IMR-90 (cell line): ENCODE measurements at places on chromosomes 11 and 22. TPM values are rescaled to one million over a fixed set of nuclear protein-coding genes. Genes with fewer than 3 reads are reported as not detected.

The KIAA1671 gene
- total RNA-seq = under 0.01 TPM in 1 of 2 replicates, not detected in the other

The SCUBE1 gene
- not detected in 2 replicates for total RNA-seq

The ALDH3B1 gene
- total RNA-seq = 11.8 and 11.9 TPM in 2 replicates

The CSKMT gene
- total RNA-seq = 6.4 and 7.9 TPM in 2 replicates

The ARHGEF17 gene
- total RNA-seq = 19.4 and 21.7 TPM in 2 replicates

GRCh38 chr22:21761086-21761485 lies 25.5 kb upstream of the YPEL1 start:
- peak; percentile 88 for DNase-seq
- no peaks in the 10 kb centered on the region for H3K27me3 ChIP-seq
- H3K36me3 ChIP-seq = peaks cover 34% of the 10 kb centered on the region
- H3K4me1 ChIP-seq = peaks cover 23% of the 10 kb centered on the region

DNA sequence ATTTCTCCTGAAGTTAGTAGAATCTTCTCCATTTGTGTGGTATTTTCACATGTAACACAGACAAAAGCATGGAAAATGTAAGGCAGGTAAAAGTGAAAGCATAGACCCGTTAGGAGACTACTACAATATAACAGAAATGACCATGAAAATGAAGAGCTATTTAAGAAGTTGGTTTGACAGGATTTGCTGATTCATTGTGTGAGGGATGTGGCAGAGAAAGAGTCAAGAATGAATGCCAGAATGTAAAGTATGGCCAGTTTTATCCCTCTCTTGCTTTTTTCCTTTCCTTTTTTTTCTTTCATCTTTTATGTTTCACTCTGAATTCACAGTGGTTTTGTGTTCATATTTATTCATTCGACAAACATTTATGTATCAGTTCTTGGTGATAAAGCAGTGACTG lies 115.9 kb downstream of the ARFGAP2 start:
- H3K4me3 ChIP-seq = no peak overlapping the region
- no peaks in the 10 kb centered on the region for H3K36me3 ChIP-seq
- peaks cover 3% of the 10 kb centered on the region for H3K4me1 ChIP-seq
- no peaks in the 10 kb centered on the region for H3K27me3 ChIP-seq

DNA sequence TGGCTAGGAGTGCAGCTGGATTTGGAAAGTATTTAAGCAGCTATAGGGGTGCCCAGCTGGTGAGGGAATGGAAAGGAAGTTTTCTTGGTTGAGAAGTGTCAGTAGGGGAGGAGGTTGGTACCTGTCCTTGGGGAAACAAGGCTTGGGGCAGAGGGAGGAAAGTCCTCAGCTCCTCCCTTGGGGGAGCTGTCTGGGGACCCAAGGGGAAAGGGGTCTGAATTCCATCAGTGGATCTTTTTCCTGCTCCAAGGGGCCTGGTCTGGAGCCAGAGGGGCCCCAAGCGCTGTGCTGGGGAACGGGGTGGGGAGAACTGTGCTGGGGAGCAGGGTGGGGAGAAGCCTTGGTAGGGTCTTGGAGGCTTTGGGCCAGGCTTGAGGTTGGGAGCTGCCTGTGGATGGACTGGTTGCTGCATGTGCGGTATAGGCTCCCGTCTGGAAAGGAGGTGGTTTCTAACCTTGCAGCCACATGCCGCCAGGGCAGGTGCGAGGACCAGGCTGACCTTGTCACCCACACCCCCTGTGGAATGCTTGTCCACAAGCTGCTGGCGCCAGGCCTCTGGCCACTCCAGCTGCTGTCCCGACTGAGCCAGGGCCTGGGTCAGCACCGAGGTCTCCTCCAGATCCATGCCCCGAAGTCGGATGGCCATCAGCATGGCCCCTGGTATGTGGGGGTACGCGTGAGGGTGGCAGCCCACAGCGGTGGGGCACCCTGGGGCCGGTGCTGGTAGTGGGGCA lies 963 bp downstream of the TYMP start:
- peaks cover 5% of the 10 kb centered on the region; the same call in 1 of the 2 replicates for H3K27me3 ChIP-seq
- no peak for DNase-seq
- H3K4me1 ChIP-seq = peaks cover 24% of the 10 kb centered on the region
- H3K36me3 ChIP-seq = peaks cover 3% of the 10 kb centered on the region
- no peak overlapping the region for H3K4me3 ChIP-seq

DNA sequence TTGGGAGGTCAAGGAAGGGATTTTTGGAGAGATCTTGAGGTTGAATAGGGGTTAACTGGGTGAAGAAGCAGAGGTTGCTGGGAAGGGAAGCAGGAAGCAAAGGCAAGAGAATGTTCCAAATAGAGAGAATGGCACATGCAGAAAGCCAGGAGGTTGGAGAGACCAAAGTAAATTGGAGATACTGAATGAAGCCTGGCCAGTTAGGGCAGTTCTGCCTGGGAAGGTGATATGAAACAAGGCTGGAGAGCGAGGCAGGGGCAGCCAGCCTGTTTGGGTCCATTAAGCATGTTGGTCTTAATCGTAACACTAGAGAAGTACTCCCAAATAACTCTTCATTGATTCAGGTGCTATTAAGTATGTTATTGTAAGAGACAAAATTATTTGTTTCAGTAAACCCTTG lies 48.2 kb downstream of the ZNF143 start:
- H3K4me3 ChIP-seq = no peak overlapping the region
- DNase-seq = no peak

GRCh38 chr11:45133878-45134277 lies 12.6 kb upstream of the PRDM11 start:
- no peaks in the 10 kb centered on the region for H3K4me1 ChIP-seq
- no peak for DNase-seq
- H3K27ac ChIP-seq = no peak overlapping the region
- peaks cover 23% of the 10 kb centered on the region for H3K27me3 ChIP-seq
- no peak overlapping the region for H3K4me3 ChIP-seq

- no peaks in the 10 kb centered on the region for H3K36me3 ChIP-seq
- no peaks in the 10 kb centered on the region for H3K27me3 ChIP-seq
- H3K4me3 ChIP-seq = no peak overlapping the region
- no peak overlapping the region for H3K27ac ChIP-seq
- no peak for DNase-seq
Observed at GRCh38 chr11:91810871-91811270, 413.7 kb upstream of the FAT3 start.

DNA sequence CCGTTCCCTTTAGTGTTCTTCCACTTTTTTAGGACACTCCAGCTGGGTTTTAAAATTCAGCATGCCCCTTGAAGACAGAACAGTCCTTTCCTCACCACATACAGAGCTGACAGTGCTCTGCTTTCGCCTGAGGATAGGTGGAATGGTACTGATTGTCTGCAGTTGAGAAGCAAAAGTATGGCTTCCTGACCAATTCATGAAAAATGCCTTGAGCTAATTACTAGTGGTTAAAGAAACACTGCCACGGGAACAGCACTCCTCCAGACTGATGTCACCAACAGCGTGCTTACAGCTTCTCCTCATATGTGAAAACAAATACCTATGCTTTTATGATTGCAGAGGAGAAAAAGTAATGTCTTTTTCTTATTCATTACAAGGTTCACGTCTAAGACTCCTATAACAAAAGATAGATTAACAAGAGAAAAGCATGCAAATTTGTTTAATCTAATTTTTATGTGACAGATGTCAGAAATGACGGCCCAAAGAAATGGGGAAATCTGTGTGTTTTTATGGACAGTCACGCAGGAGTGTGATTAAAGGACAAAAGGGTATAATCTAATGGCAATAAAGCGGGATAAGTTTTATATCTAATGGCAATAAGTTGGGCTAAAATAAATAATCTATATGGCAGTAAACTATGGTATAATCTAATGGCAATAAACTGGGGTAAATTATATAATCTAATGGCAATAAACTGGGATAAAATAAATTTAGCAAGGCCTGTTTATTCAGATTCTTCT lies 123.4 kb upstream of the ARHGAP42 start:
- DNase-seq = peak; percentile 45
- no peak overlapping the region for H3K4me3 ChIP-seq
- H3K27me3 ChIP-seq = no peaks in the 10 kb centered on the region
- no peaks in the 10 kb centered on the region for H3K36me3 ChIP-seq
- no peak overlapping the region for H3K27ac ChIP-seq

GRCh38 chr22:22709719-22710445 lies 65.5 kb downstream of the GGTLC2 start:
- H3K4me3 ChIP-seq = no peak overlapping the region
- DNase-seq = no peak
- H3K27ac ChIP-seq = no peak overlapping the region
- no peaks in the 10 kb centered on the region for H3K4me1 ChIP-seq
- peaks cover 1% of the 10 kb centered on the region; the same call in 1 of the 2 replicates for H3K27me3 ChIP-seq

DNA sequence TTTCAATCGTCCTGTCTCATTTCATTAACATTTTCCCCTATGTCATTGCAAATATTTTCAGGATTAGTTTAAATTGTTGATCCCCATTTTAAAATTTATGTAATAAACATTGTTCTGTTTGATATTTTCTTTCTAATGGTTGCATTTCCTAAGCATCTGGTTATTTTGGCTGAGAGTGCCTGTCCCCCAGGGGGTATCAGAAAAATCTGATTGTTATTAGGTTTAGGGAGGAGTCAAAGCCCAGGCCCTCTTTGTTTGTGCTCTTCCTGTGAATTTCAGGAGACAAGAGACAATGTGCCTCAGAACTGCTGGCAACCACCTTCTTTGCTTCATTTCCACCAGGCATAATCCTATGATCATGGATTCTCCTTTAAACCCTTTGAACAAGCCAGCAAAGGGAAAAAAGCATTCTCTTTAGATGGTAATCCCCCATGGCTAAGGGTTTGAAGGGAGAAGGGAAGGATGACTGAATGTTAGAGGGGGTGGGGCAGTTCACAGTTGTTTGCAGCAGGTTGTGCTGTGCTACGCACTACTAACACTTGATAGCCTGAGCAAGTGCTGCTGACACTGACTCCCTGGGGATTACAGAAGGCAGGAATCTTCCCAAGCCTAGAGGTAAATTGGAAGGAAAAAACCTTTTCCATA lies 462.4 kb upstream of the LRRC4C start:
- H3K27me3 ChIP-seq = no peaks in the 10 kb centered on the region
- no peak overlapping the region for H3K27ac ChIP-seq
- no peak overlapping the region for H3K4me3 ChIP-seq

DNA sequence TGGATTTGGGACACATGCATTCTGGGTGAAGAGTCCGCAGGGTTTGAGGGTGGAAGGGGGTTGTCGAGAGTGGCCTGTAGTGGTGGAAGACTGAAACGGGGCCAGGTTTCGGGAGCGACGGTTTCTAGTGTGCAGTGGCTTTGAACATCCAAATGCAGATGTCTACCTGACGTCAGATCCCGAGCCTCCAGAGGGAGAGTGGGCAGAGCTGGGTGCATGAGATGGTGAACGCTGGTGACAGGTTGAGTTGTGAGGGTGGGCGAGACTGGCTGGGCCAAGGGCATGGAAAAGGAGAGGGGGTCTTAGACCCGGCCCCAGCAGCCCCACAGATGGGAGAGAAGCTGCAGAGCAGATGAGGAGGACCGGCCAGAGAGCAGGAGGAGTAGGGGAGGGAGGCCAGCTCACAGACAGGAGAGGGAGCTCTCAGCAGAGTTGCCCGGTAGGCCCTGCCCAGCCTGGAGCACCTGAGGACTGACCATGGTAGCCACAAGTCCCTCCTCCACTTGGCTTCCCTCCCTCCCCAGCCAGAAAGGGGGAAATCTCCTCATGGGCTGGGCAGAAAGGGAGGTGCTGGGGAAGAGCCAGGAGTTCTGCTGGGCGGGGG lies 14.2 kb downstream of the KCNJ4 start:
- no peak overlapping the region for H3K27ac ChIP-seq
- H3K4me1 ChIP-seq = no peaks in the 10 kb centered on the region
- no peak for DNase-seq

DNA sequence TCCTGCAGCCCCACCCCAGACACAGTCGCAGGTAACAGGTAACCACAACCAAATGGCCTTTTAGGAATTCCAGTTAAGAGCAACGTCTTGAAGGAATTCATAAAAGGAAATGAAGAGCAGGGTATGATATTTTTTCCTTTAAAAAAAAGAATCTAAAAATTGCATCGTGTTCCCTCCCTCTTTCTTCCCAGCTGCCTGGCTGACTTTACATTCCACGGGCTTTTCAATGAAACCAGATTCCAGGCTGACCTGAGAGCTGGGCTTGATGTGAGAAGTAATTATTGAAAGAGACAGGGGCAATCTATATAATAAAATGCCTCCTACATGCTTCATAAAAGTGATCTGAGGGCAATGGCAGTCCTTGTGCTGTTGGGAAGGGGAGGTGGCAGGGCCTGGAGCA lies 57.3 kb upstream of the EIF3D start:
- H3K36me3 ChIP-seq = no peaks in the 10 kb centered on the region
- H3K27ac ChIP-seq = no peak overlapping the region
- no peak overlapping the region for H3K4me3 ChIP-seq
- no peak for DNase-seq
- H3K4me1 ChIP-seq = no peaks in the 10 kb centered on the region

GRCh38 chr11:95450547-95451123 lies 219.6 kb upstream of the SESN3 start:
- peaks cover 2% of the 10 kb centered on the region; the same call in 1 of the 2 replicates for H3K27me3 ChIP-seq
- peaks cover 5% of the 10 kb centered on the region; the same call in 1 of the 2 replicates for H3K4me1 ChIP-seq
- H3K27ac ChIP-seq = no peak overlapping the region
- peak; percentile 31 for DNase-seq
- H3K36me3 ChIP-seq = no peaks in the 10 kb centered on the region

- H3K4me3 ChIP-seq = peak overlapping the region; percentile 74
- H3K27ac ChIP-seq = peak overlapping the region; percentile 80
- peaks cover 18% of the 10 kb centered on the region for H3K36me3 ChIP-seq
- no peaks in the 10 kb centered on the region for H3K27me3 ChIP-seq
- DNase-seq = no peak
Observed at GRCh38 chr11:119085437-119085847, 761 bp downstream of the HMBS start.

GRCh38 chr11:70455354-70455753 lies 57.0 kb downstream of the CTTN start:
- no peaks in the 10 kb centered on the region for H3K4me1 ChIP-seq
- peaks cover 11% of the 10 kb centered on the region for H3K27me3 ChIP-seq
- H3K4me3 ChIP-seq = no peak overlapping the region
- no peaks in the 10 kb centered on the region for H3K36me3 ChIP-seq
- no peak overlapping the region for H3K27ac ChIP-seq
- no peak for DNase-seq

DNA sequence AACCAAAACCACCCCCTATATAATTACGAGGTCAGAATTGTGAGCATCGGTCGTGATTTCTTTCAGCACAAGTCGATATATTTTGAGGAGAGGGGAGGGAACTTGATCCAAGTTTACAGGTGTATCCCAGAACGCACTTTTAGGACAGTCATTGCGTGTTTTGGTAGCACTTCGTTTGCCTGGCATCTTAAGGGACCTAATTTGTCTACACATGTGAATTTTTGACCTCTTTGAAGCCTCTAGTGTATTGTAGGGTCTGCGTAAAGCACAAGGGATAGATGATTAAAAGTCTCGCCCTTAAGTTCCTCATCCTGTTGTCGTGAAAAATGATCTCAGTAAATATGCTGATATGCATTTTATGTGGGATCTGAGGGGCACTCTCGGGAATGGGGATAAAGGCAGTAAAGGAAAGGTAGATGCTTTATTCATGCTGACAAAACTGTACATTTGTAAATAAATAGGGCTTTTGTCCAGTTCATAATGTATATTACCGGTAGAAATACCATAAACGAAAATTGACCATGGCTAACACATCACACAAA lies 632 bp upstream of the CCDC34 start:
- no peak for DNase-seq
- peak overlapping the region; percentile 92 for H3K4me3 ChIP-seq
- 0 out of 2 replicates have a peak, but pooled peaks cover 3% of the 10 kb centered on the region for H3K36me3 ChIP-seq
- peaks cover 1% of the 10 kb centered on the region; the same call in 1 of the 2 replicates for H3K4me1 ChIP-seq

GRCh38 chr22:47810505-47811500 lies 1048.4 kb downstream of the TBC1D22A start:
- no peak overlapping the region for H3K27ac ChIP-seq
- H3K4me1 ChIP-seq = no peaks in the 10 kb centered on the region
- H3K27me3 ChIP-seq = no peaks in the 10 kb centered on the region
- no peaks in the 10 kb centered on the region for H3K36me3 ChIP-seq
- no peak overlapping the region for H3K4me3 ChIP-seq
